ENCODE measurements at places on chromosomes 12 and 14.

- no peak for DNase-seq
Measured at GRCh38 chr14:52043690-52044089, 25.2 kb downstream of the NID2 start.

GRCh38 chr12:47124451-47124850, 44.7 kb upstream of the AMIGO2 start:
- DNase-seq: no peak

GRCh38 chr12:110846615-110847566, at the start of gene CCDC63:
Gene CCDC63 (plus strand): TSS chr12:110846987. CDS start chr12:110852955, 5,968 bp downstream.
- DNase-seq: no peak

DNA sequence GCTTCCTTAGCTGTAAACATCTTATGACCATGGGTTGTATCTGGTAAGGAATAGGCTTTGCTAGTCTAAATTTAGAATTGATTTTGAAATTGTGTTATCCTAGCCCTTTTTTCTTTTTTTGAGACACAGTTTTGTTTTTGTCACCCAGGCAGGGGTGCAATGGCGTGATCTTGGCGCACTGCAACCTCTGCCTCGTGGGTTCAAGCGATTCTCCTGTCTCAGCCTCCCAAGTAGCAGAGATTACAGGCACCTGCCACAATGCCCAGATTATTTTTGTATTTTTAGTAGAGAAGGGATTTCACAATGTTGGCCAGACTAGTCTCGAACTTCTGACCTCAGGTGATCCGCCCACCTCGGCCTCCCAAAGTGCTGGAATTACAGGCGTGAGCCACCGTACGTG, 2.4 kb upstream of the TUBA1B start:
- no peak for DNase-seq

GRCh38 chr14:105331575-105332349, 17.2 kb downstream of the PACS2 start:
- DNase-seq: no peak

DNA sequence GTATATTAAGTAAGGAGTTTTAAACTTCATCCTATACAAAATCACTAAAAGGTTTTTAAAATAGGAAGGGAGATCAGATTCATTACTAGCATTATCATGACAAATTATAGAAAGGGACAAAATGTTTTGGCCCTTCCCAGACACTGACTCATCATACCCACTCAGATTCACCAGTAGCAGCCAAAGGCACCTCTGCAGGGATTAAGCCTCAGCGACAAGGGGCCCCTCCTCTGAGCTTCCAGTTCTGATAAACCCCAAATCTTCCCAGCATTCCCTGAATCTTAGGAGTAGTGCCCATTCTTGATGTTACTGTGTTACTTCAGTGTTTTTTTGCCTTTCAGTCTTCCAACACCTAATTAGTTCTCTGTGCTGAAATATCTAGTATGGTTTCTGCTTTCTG, 14.5 kb downstream of the KRAS start:
- DNase-seq: no peak

GRCh38 chr12:63325757-63326156, 174.8 kb upstream of the AVPR1A start:
- no peak for DNase-seq

- DNase-seq: no peak
Measured at GRCh38 chr12:1083889-1084262, 92.9 kb downstream of the ERC1 start.

- DNase-seq: no peak
Measured at GRCh38 chr12:96879301-96879700, 27.8 kb upstream of the NEDD1 start.

- DNase-seq: no peak
Measured at GRCh38 chr14:93902619-93903307, 24.4 kb upstream of the FAM181A start.

DNA sequence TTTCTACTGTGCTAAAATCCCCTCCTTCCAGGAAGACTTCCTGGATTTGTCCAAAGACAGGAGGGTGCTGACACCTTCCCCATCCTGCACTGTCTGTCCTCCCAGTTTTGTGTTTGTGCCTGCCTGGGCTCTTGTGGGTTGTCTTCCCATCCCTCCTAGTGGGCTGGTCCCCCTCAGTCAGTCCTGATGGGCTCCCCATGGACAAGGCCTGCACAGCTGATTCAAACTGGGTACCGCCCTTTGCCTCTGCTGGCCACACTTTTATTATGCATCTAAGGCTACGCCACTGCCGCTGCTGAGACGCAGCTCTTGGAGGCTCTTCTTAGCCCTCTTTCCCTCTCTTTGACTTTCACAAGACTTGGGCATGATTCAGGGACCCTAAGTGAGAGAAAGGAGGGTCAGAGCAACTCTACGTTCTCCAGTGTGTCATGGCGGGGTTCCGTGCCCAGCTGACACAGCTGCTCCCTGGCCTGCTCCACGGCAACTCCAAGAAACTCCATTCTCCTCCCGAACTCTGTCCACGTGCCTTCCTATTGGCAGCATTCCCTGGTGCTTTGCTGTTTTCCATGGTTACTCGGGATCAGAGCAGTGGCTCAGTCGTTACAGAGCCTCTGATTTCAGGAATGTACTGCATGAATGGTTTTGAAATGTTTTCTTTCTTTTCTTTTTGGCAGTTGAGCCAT, 3.8 kb upstream of the KRT85 start:
- no peak for DNase-seq

DNA sequence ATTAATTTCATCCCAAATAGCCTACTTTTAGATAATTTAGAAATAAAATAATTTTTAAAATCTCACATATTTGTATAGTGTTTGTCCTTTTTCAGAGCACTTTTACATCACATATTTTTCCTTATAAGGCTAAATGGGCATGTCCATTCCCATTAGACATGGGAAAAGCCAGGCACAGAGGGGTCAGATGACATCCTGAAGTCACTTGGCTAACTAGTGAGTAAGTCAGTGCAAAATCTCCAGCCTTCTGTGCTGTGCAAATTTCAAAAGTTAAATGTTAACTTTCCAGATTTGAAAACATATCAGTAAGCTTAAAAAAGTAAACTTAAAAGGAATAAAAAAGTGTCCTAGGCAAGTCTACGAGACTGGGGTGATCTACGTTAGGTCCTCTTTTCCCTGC, 117.4 kb downstream of the EMP1 start:
- DNase-seq: no peak

DNA sequence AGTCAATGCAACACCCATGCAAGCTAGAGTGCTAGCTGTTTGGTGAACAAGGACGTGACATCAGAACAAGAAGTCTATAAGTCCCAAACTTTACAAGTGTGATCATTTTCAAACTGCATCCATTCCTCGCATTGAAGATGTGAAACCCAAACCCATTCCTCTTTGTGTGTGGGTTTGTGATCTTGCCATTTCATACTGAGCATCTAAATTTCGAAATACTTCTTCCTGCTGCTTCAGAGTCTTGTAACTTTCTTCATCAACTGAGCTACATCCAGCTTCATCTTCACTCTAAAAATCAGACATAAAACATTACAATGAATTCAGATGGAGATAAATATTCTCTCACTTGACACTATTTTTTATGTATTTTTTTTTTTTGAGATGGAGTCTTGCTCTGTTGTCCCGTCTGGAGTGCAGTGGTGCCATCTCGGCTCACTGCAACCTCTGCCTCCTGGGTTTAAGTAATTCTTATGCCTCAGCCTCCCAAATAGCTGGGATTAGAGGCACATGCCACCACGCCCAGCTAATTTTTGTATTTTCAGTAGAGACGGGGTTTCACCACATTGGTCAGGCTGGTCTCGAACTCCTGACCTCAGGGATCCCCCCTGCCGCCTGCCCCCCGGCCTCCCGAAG, 4.8 kb upstream of the ZCCHC8 start:
- no peak for DNase-seq

DNA sequence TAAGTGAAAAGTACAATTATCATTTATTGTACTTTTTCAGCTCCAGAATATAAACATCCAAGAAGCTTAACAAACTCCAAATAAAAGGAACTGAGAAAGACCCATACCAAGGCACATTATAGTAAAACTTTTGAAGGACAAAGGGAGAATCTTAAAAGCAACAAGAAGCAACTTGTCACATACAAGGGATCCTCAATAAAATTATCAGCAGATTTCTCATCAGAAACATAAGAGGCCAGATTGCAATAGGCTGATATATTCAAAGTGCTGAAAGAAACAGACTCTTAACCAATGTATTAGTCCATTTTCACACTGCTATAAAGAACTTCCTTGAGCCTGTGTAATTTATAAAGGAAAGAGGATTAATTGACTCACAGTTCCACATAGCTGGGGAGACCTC, 48.3 kb downstream of the TTC7B start:
- no peak for DNase-seq

GRCh38 chr12:50100561-50100960, 3.2 kb upstream of the GPD1 start:
- no peak for DNase-seq

GRCh38 chr12:2364631-2365051, 311.9 kb downstream of the CACNA1C start:
- no peak for DNase-seq

GRCh38 chr12:2844786-2845185, 10.0 kb upstream of the NRIP2 start:
- DNase-seq: no peak

DNA sequence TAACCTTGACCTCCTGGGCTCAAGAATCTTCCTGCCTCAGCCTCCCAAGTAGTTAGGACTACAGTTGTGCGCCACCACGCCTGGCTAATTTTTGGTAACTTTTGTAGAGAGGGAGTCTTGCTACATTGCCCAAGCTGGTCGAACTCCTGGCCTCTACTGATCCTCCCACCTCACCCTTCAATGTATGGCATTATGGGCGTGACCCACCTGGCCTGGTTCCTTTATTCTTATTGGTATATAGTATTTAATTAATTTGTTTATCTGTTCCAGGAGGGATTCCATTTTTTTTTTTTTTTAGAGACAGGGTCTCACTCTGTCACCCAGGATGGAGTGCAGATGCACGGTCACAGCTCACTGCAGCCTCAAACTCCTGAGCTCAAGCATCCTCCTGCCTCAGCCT, 40.9 kb upstream of the EAPP start:
- DNase-seq: no peak

DNA sequence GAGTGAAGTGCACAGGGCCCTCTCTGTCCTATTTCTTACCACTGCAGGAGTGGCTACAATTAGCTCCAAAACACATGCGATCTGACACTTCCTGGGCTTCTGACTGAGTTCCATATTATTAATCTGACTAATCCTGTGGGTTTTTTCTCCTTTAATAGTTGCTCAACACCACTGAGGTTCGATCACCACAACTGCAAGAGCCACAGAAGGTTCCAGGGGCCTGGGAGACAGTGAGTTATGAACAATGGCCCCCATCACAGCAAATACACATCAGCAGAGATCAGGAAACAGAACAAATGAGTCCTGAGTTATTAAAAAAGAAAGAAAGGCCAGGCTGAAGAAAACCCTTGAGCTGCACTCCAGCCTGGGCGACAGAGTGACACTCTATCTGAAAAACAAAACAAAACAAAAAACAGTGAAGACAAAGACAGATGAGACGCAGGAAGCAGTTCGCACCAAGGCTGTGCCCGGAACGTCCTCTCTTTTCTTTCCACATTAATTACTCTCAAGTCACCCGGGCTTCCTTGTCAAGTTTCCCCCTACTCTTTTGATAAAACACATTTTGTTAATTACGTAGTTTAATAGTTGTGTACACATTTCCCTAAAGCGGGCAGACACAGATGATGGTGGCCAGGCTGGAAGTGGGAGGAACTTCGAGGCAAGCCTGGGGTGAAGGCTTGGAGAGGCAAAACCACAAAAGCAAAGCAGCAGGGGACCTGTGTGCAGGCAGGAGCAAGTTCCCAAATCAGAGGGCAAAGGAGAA, 42.7 kb downstream of the CDC42BPB start:
- no peak for DNase-seq

GRCh38 chr14:94110552-94111181, at the start of gene IFI27:
Gene IFI27 (plus strand): TSS chr14:94110736.
- no peak for DNase-seq

DNA sequence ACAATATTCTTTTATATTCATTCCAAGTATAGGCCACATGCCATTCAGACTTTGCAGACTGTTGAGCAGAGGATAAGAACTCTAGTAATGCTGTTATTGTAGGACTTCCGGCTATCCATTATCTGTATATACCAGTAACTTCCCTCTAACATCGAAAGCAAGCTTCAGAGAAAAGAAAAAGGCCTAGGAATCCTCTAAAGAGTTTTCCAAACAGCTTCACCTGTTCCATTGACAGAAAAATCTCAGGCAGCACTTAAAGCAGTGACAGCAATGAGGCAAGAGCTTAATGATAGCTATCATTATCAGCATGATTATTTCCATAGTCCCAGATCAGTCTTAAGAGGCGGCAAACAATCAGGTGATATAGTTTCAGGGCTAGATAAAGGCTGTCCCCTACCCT, 1.8 kb downstream of the CPNE8 start:
- peak; percentile 29 for DNase-seq

- no peak for DNase-seq
Measured at GRCh38 chr14:70887737-70888499, 19.3 kb upstream of the PCNX1 start.

- no peak for DNase-seq
Measured at GRCh38 chr12:120749256-120749655, 23.6 kb downstream of the ACADS start.

- DNase-seq: no peak
Measured at GRCh38 chr14:94921456-94921855, 151.5 kb upstream of the GSC start.

GRCh38 chr12:124097701-124098100, 124.7 kb downstream of the ZNF664 start:
- DNase-seq: no peak

DNA sequence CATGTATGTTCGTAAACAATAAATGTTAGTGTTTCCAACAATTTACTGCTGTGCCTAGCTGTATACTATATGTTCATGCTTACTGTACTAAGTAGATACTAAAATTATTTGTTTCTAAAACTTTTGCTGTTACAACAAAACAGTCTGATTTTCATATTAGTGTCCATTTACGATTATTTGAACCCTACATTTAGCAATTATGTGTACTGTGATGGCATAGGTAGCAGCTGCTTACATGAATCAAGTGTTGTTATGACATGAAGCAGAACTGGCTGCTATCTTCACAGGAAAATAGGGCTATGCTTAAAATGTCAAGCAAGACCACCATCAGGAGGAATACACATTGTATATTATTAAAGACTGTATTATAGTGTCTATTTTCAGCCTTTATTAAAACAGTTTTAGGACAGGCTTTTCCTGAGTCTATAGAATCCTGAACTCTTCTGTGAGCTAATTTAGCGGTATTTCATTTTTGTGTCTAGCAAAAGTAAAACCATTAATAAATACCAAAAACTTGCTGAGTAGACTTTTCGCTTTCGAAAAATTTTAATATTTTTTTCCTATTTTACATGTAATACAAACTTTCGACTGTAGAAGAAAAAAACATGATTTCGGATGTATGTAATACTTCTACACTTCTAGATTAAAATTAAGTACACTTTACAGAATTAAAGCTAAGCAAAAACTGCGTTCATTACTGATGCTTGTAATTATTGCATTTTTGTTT, 1.1 kb upstream of the WDR89 start:
- DNase-seq: no peak

GRCh38 chr14:33250963-33251362, 312.3 kb downstream of the NPAS3 start:
- DNase-seq: no peak

- DNase-seq: no peak
Measured at GRCh38 chr14:57865066-57865402, 858 bp downstream of the SLC35F4 start.
